ENCODE measurements at places on chromosomes 5 and 9.

DNA sequence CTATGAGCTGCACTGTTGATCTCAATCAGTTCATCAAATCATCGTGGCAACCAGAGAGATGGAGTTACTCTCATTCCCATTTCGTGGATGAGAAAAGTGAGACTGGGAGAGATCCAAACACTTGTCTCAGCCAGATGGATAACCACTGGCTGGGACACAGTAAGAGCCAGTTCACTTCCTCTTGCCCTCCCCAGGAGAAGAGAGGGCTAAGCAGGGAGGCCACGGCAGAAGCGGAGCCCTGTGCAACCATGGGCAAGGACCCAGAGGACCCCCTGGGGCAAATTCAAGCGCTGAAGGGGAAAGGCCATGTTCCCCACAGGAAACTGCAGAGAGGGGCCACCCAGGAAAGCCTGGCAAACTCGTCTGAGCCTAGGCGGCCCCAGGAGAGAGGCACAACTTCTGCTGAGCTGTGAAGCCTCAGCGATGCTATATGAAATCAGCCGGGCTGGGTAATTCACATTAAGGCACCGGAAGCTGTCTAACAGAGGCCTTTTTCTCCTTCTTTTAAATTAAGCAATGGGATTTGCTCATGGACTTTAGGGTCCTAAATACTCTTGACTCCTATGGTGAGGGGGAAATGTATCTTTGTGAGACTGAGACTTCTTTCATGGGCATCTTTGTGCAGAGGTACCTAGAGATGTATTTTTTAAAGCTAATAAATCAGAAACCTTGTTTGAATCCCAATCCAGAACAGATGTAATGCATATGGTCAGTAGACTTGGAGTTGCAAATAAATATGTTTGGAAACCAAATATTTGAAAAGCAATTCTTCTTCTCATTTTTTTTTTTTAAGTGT is 137.1 kb upstream of the SMIM23 start:
- DNase-seq = no peak

- DNase-seq = no peak
Measured at GRCh38 chr9:115941561-115942315, 211.9 kb upstream of the PAPPA start.

- no peak for DNase-seq
Measured at GRCh38 chr9:69797675-69798074, 22.9 kb upstream of the CFAP95 start.

- no peak for DNase-seq
Measured at GRCh38 chr9:92048924-92049625, 66.1 kb downstream of the SPTLC1 start.

DNA sequence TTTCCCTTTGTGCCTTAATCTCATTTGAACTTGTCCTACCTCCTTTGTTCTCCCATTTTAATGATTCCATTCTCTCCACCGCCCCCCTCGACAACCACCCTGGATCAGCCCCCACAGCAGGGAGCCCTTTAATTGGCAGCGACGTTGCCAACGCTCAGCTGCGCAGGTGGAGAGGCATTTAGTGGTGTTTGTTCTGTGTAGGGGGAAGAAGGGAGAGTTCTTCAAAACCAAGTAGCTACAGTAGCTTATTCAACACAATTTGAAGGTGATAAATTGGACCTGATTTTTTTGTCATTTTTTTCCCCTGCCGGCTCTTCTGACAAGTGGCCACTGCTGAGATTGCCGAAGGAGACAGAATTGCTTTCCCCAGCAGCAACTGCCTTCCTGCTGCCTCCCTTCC is 499.1 kb downstream of the CDK5RAP2 start:
- DNase-seq = no peak

- DNase-seq = no peak
Measured at GRCh38 chr5:39639618-39640089, 214.9 kb upstream of the DAB2 start.

GRCh38 chr9:20557890-20558565 is 64.3 kb downstream of the MLLT3 start:
- DNase-seq = no peak

DNA sequence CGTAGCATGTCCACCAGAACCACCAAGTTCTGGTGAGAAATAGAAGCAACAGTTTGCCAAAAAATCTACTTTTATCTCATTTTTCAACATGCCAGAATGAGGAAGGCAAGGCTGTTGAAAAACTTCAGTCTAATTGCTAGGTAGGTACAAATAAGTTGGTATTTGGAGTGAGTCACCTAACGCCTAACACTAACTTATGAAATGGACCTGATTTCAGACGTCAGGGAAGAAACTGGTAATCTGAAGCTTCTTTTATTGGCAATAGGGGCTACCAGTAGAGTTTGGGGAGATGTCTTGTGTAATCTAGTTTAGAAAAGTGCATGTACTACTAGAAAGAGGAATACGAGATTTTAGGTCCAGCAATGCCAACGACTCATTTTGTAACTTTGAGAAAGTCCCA is 4.4 kb upstream of the PDE6A start:
- no peak for DNase-seq

GRCh38 chr5:17241635-17242034 is 24.2 kb downstream of the BASP1 start:
- DNase-seq = no peak

DNA sequence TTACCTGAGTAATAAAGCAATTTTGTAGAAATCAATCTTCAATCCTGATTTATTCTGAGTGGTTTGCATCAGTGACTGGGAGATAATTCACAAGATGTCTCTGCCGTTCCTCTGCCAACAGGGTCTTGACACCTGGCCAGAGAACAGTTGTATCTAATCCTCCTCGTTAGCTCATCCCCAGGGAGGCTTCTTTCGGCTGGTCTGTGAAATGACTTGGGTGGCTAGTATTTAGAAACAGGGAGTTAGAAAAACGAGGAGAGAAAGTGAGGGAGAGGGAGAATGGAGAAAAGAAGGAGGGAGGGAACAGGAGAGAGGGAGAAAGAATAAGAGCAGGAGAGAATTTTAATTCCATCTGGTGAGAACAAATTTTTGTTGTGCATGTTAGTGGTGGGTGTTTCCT is 600.2 kb upstream of the TLE4 start:
- no peak for DNase-seq

DNA sequence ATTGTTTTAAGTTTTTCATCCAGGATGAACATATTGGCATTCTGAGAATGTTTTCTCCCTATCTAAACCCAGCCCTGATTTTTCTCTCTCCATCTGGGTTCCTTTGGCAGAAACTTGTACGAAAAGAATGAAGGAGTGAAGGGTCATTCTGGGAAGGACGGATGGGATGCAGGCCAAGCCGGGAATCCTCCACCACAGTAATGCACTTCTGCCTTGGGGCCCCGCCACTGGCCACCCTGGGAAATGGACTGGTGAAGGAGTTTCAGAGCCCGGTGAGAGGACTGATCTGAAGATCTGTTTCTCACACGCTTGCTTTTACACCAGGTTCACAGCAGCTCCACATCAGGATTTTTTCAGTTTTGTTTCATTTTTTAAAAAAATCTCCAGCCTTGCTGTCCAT is 554.8 kb downstream of the BNC2 start:
- no peak for DNase-seq

DNA sequence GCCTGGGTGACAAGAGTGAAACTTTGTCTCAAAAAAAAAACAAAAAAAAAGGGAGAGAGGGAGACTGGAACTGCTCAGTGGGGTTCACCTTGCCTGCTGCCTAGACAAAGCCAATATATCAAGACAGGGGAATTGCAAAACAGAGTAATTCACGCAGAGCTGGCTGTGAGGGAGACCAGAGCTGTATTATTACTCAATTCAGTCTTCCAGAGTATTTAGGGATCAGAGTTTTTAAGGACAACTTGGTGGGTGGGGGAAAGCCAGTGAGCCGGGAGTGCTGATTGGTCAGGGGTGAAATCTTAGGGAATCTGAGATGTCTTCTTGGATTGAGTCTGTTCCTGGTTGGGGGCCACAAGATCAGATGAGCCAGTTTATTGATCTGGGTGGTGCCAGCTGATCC is 25.6 kb upstream of the SPIN1 start:
- no peak for DNase-seq

GRCh38 chr9:21549251-21549765 is 67.2 kb upstream of the IFNE start:
- DNase-seq = no peak

DNA sequence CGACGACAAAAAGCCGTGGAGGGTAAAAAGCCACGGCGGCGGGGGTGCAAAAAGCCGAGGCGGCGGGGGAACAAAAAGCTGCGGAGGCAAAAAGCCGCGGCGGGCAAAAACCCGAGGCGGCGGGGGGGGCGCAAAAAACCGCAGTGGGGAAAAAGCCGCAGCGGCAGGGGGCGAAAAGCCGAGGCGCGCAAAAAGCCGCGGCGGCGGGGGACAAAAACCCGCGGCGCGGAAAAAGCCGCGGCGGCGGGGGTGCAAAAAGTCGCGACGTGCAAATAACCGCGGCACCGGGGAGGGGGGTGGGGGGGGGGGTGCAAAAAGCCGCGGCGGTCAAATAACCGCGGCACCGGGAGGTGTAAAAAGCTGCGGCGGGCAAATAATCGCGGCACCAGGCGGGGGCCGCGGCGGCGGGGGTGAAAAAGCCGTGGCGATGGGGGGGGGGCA is 511.5 kb downstream of the FOXD4L5 start:
- peak; percentile 0 for DNase-seq

DNA sequence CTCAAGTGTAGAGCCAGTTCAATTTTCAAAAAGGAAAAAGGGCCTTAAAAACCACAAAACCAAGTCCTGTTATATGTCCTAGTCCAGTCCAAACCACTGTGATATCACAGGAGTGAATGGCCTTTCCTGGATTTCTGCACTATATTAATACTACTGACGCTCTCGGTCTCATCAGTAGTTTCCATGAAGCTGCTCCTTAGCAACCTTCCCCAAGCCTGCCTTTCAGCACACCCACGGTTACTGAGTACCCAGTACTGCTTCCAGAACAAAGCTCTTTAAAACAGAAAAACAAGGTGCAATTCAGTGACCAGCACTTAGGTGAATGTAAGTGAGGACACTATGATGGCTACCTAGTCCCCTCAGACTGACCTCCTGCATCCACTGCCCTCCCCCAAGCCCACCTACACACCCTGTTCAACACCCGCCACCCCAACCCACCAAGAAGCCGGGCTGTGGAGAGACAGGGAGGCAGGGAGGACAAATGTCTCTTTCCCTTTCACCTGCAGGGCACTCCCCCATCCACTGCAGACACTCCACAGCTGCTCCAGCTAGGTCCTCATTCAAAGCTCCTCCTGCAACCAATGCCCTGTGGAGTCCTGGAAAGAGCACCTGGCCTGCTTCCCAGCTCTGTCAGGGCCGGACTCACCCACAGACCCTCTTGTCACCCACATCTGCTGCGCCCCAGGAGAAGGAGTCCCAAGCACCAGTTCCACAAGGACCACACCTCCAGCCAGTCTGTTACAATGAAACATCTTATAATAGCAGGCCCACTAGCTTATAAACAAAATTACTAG is 25.9 kb downstream of the PSMB7 start:
- DNase-seq = no peak

GRCh38 chr5:147051193-147051592 is 172.6 kb upstream of the PPP2R2B start:
- no peak for DNase-seq

DNA sequence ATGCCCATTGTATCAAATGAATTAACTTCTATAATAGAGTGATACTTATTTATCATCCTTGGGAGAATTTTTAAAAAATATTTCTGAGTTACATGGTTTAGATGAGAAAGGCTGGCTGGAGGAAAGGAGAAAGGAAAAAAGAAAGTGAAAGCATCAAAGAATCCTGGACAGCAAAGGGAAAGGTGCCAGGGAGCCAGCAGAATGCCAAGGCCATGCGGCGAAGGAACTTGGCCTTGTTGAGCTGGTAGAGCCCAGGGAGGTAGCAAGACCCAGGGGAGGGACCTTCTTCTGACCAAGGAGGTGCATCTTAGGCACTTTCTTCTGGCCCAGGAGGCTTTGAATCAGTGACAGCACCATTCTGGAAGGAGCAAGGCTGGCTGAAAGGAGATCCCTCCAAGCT is 240.5 kb downstream of the ENC1 start:
- DNase-seq = no peak

DNA sequence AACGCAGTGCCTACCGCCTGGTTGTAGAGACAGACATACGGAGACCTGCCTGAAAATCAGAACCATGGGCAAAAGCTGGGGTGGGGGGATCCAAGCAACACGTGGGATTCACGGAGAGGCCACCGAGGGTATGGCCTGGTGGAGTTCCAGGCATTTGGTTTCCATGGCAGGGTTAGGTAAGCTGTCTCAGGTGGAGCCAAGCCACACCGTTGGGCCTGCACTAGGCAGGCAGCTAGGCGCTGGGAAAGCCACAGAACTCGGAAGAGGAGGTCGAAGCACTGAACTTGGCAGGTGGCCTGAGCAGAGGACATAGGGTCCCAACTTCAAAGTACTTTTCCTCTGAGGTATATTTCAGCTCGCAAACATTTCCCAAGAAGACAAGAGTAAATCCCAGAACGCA is 111.6 kb downstream of the ISL1 start:
- no peak for DNase-seq

DNA sequence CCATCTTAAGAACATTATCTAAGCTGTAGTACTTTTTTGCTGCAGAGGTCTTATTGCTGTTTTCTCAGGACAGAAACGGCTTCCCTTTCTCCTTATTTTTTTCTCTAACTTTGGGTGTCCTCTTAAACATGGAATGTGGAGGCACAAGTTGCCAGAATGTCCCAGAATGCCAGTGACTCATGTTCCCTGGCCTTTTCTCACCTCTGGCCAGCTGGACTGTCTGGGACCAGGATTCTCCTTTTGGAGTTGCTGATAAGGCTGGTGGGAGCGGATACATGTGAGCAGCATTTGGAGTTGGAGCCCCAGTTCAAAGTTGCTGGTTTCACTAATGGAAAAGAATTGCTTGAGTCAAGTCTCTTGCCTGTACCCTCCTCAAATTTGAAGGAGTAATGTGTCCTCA is 112.8 kb downstream of the ARHGAP26 start:
- DNase-seq = no peak

DNA sequence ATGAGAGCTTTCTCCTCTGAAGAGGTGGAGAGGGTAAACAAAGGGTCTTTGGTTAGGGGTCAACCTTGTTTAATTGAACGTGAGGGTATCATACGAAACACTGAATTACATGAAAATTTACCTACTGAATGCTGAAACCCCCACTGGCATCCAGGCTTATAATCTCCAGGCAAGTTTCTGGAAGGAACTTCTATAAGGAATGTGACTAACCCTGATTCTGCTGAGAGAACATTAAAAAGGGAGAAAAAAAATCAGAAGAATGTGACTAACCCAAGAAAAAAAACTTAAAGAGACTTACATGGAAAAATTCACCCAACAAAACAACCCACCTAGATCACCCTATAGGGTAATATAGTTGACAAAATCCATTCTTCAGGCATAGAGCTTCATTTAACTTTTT is 55.5 kb downstream of the APC start:
- DNase-seq = no peak

DNA sequence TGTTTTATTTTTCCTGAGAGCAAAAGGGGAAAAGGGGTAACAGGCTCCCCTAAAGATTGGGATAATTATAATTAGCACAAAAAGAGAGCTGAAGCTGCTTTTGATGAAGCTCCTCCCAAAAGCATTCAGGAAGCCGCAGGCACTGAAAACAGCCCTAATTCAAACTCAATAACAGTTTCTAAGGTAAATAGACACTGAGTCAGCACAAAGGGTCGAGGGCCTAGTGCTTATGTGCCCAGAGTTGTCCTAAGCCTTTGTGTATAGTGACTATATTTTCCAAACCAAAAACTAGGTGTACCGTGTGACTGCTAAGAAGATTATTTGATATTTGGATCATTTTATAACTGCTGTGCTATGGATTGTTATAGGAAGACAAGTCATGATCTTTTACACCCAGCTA is 67.7 kb downstream of the HMHB1 start:
- no peak for DNase-seq

- no peak for DNase-seq
Measured at GRCh38 chr9:128911529-128912035, 9.2 kb upstream of the PHYHD1 start.
